ENCODE measurements at places on chromosomes 2 and 18. TPM values are rescaled to one million over a fixed set of nuclear protein-coding genes. Genes with fewer than 3 reads are reported as not detected.

The LRRC30 gene
- total RNA-seq = not detected

The ZNF892 gene
- 3.0 TPM for total RNA-seq

The CRYBA2 gene
- not detected for total RNA-seq

The HOXD8 gene
- total RNA-seq = 1.6 TPM

The SCYGR7 gene
- total RNA-seq = not detected

The SKOR2 gene
- not detected for total RNA-seq

The KCNJ13 gene
- total RNA-seq = not detected

The EEF1B2 gene
- total RNA-seq = 943 TPM

The SLC30A3 gene
- under 0.01 TPM for total RNA-seq

The ERBB4 gene
- not detected for total RNA-seq

The COLEC12 gene
- 79.5 TPM for total RNA-seq

The GAREM2 gene
- 0.65 TPM for total RNA-seq

The LYPD1 gene
- total RNA-seq = 3.9 TPM

The TANC1 gene
- 16.3 TPM for total RNA-seq

The NYAP2 gene
- not detected for total RNA-seq

The KCNE4 gene
- total RNA-seq = 43.9 TPM

The RAB10 gene
- total RNA-seq = 96.7 TPM

The INHA gene
- total RNA-seq = 0.46 TPM

The ANKRD30B gene
- under 0.01 TPM for total RNA-seq

The CLIP4 gene
- 94.0 TPM for total RNA-seq

The MLPH gene
- 12.2 TPM for total RNA-seq

The EN1 gene
- not detected for total RNA-seq

The ALPG gene
- total RNA-seq = not detected

The IMMT gene
- total RNA-seq = 38.4 TPM

The POTEJ gene
- total RNA-seq = not detected

The CCL20 gene
- 0.28 TPM for total RNA-seq

The PROM2 gene
- total RNA-seq = 0.28 TPM

The SCN1A gene
- total RNA-seq = 0.28 TPM

The SUMO1 gene
- 120 TPM for total RNA-seq

The GALNT3 gene
- total RNA-seq = 0.71 TPM

The APCDD1 gene
- 0.09 TPM for total RNA-seq

The BMP10 gene
- not detected for total RNA-seq

The LRATD1 gene
- total RNA-seq = 0.09 TPM

All from smooth muscle cell of bladder (primary cell).